ENCODE measurements at places on chromosomes 7 and 10. TPM values are rescaled to one million over a fixed set of nuclear protein-coding genes. Genes with fewer than 3 reads are reported as not detected.

The PYROXD2 gene
- 5.1 TPM for total RNA-seq

The CHST15 gene
- not detected for total RNA-seq

- H3K4me1 ChIP-seq = no peaks in the 10 kb centered on the region
- H3K36me3 ChIP-seq = no peaks in the 10 kb centered on the region
- no peak for DNase-seq
- no peak overlapping the region for H3K27ac ChIP-seq
Measured at GRCh38 chr10:113292086-113292485, 260.8 kb upstream of the HABP2 start.

The ASAH2 gene
- 4.9 TPM for total RNA-seq
